T-helper 22 cell (primary cell): ENCODE measurements at places on chromosomes 4 and X.
A peak's percentile ranks its signal among the peaks of the same experiment; 100 is the strongest.

DNA sequence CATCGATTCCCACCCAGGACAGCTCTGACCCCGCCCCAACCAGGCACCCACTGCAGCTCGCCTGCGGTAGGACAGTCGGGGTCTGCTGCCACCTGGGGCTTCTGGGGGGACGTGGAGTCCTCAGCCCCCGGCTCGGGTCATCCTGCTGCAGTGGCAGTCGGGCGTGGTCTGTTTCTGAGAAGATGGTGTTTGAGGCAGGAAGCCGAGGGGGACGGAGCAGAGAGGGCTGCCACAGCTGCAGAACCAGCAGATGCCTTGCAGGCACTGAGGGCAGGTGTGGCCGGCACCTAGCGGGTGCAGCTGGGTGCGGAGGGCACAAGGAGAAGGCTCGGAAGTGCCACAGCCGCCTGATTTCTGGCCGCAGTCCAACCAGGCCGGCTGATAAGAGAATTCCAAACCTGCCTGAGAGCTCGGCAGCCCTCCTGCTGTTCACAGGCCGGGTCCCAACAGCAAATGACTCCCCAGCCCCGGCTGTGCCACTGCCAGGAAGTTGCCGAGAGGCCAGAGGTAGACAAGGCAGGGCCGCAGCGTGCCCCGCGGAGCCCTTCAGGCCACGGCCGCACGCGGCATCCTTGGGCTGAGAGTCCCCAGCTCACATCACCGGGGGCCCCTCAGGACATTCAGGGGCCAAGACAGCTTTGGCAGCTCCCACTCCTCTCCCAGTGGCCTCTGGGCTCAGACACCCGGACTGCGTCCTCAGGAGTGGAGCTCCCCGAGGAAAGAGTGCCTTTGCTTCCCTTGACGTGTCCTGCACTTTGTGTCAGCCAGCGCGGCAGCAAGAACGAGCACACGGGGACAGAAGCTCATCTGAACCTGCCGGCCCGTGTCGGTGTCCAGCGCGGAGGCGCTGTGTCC is 9.4 kb upstream of the CPLX1 start:
- no peak for DNase-seq

DNA sequence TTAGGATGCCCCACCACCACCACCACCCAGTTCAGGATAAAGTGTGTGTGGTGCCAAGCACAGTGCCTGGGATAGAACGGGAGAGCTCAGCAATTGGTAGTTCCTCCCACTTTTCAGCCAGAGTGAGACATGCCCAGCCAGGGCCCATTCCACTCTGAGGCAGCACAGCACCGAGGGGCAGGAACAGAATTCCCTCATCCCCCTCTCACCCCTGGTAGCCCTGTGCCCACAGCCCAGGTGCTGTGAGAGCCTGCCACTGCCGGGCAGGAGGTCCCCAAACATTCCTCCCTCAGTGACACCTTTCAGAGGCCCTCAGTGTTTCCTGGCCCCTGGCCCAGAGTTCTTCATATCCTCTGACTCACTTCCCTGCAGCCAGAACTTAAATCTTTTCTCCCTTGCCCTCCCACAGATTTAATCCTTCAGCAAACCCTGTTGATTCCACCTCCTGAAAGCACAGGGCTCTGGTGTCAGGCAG is 8.1 kb downstream of the RIPPLY1 start:
- DNase-seq, result no peak

DNA sequence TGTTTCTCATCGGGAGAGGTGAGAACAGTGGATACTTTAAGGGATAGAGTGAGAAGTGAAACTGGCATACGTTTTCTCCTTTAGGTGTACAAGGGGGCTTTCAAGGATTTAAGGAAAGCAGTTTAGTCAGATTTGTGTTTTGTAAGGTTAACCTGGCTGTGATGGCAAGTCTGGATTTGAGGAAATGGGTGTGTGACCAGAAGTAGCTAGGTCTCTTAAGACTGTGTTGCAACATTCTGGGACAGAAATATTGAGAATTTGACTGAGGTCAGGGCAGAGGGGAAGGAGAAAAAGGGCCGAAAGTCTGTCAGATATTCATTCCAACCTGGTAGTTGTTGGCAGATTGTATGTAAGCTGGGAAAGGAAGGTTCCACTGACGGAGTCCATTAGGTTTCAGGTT is 10.4 kb upstream of the GABRE start:
- DNase-seq, result no peak

DNA sequence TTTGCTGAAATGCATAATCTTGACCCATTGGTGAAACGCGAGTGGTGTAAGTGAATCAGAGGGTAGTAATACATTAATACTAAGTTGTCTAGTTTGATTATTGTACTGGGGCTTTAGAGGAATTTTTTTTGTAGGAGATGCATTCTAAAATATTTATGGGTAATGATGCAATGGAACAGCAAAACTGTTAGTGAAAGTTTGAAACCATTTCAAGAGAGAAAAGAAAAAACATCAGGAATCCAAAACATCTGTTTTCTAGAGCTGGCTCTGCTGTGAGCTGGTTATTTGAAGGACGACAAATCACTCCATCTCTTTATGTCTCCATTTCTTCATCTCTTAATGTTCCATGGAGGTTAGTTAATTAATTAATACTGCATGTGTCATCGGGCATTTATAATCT is 351.9 kb upstream of the FAT1 start:
- no peak for DNase-seq

DNA sequence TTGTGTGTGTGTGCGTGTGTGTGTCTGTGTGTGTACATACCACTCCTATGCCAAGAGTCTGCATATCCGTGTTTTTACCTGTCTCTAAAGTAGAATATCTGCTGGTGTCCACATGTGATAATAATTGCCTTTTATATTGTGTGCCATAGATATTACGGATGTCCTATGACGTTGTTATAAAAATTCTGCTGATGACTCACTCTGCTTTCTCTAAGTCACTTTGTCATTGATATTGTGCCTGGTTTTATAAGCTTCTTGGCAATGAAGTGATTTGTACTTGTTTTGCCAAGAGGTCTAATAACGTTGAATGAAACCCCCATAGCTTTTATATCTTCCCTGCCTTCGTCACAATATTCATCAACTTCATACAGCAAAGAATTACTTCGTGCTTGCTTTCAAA is 102.6 kb upstream of the C1GALT1C1 start:
- no peak for DNase-seq

GRCh38 chr4:101823864-101824263 is 33.3 kb downstream of the BANK1 start:
- no peak for DNase-seq

DNA sequence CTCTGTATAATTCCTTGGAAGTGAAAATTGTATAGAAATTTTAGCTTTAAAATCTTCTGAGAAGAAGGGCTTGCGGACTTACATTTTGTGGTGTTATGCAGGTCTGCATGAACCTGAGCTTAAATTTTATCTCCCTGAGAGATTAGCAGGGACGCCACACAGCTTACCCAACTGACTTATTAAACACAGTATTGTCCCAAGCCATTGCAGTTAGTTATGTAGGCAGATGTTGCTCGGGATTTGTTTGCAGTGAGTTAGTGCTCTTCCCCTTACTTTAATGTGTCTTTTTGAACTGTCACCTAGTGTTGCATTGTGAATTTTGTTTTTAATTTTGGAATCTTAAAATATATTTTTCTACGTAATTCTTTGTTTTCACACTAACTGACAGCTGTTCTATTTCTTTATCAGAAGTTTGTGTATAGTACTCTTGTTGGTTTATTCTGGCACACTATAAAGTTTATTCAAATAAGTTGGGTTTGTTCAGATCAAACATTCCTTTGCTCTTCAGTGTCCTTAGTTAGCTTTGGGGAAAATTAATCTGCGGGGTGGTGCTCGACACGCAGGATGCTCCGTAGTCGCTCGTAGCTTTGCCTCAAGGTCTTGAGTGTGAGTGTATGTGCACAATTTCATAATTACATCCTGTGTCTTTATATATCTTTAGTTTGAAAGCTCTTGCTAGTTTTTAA is 145.4 kb downstream of the STIM2 start:
- no peak for DNase-seq

GRCh38 chr4:144757969-144758368 is 112.0 kb downstream of the HHIP start:
- no peak for DNase-seq

- DNase-seq, result no peak
Observed at GRCh38 chr4:41323179-41323578, 66.5 kb downstream of the UCHL1 start.

GRCh38 chrX:120262859-120263708 is 12.5 kb downstream of the ZBTB33 start:
- DNase-seq, result no peak

GRCh38 chr4:115424852-115425251 is 311.4 kb upstream of the NDST4 start:
- DNase-seq, result no peak

GRCh38 chrX:639151-639550 is 8.6 kb downstream of the SHOX start:
- DNase-seq, result no peak

- no peak for DNase-seq
Observed at GRCh38 chr4:89294573-89295269, 12.9 kb downstream of the GPRIN3 start.

- DNase-seq, result no peak
Observed at GRCh38 chr4:183789657-183790056, 115.5 kb upstream of the STOX2 start.

DNA sequence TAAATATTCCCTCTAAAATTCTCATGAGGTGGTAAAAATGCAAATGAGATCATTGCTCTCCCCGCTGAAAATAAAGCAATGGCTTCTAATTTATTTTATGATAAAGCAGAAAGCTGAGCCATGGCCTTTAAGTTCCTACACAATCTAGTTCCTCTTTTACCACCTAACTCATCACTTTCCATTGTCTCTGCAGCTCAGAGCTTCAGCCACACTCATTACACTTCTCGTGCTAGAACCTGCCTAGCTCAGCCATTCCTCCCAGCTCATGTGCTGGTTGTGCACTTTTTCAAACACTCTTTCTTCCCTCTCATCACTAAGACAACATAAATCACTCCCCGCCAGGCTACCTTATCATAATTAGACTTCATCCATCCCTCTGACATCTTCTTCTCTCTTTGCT is 1112.1 kb upstream of the PRKX start:
- no peak for DNase-seq

DNA sequence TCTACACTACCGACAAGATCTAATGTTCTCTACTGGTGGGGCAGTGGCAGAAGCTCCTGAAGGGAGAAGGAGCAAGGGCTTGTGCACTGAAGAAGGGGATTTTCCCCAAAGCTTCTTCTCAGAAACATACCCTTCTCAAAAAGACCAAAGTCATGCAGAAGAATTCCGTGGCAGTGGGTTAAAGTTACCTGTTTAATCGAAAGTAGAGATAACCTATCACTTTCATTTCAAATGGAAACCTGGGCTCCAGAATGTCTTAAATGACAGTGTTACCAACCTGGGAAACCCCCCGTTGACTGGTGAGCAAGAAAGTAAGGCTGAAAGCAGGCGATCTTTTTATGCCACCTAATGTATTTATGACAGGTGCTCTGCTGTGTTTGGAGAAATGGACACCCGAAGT is 92.5 kb upstream of the TEX13D start:
- no peak for DNase-seq

GRCh38 chr4:88102026-88102425 is 56.4 kb downstream of the ABCG2 start:
- DNase-seq, result no peak

DNA sequence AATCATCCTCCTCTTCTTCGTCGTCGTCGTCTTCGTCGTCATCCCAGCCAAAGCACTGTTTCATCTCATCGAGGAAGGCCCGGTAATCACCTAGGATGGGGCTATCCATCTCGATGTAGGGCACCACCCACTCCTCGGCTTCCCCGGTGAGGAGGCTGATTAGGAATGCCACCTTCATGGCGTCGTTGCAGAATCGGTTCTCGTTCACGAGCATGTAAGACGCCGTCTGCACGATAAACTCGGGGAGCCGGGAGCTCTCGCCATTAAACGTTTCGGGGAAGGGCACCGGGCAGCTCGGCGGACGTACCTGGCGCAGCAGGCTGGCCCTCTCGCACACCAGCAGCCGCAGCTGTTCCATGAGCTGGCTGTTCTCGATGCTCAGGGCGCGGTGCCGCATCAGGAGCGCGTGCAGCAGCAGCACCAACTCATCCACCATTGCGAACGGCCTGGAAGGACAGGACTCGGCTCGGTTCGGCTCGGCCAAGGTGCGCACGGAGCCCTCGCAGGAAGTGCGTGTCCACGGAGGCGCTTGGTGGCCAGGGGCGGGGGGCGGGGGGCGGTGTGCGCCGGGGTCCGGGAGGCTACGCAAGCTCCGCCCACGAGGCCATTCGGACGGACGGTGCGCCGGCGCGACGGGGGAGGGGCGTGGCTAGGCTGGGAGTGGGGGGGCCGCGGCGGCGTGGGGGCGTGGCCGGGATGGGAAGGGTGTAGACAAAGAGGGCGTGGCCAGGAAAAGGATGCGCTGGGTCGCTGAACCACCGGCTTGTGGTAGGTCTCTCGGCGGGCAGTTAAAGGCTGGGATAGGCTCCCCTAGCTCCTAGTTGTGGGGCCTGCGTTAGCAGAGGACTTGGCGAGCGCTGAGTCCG is at the start of gene LDOC1:
LDOC1 (minus strand) TSS at position 544 of the 866 bp plus-strand sequence; CDS start at position 436, 108 bp downstream.
- DNase-seq, result peak; percentile 55

DNA sequence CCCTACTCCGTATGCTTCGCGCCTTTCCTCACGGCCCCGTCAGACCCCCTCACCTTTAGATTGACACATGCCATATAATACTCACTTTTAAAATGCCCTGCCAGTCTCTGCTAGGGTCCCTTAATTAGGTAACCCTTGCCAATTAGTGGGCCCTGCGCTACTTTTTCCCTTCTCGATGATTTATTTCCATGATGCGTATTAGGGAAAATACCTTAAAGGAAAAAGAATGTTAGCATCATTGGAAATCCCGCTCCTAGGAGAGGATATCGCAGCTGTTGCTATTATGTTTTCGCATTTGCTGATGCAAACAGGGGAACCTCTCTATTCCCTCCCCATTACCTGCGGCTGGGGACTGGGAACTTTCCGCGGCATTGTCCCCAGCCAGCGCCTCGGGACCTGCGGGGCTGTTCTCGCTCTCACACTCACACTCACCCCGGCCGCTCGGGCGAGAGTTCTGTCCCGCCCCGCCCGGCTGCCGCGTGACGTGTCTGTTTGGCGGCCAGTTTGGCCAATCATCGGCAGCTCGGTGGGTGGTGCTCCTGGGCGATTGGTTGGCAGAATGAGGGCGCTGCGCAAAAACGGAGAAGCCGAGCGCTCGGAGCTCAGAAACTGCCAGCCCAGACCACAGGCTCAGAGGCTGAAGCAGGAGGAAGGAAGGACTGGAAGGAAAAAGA is at the start of gene PCDH10:
PCDH10 (plus strand) TSS at position 605 of the 674 bp plus-strand sequence. CDS start 847 bp downstream, outside the sequence.
- DNase-seq, result no peak

- DNase-seq, result no peak
Observed at GRCh38 chr4:138702190-138702824, 313.3 kb upstream of the NOCT start.
